GM10248 (cell line): ENCODE measurements at places on chromosomes 13 and 19.

DNA sequence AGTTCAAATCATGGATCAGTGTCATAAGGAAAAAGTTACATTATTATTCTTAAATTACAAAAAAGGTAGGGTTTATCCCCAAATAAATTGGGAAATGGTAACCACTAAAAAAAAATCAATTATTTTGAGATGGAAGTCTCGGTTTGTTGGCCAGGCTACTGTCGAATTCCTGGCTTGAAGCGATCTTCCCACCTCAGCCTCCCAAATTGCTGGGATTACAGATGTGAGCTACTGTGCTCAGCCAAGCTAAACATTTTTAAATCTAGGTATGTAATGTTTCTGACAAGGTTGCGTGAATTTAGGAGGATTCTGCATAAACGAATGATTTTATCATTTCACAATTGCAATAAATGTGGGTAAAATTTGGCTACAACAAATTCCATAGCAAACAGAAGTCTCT lies 2.0 kb downstream of the NAA16 start:
- no peak for DNase-seq

DNA sequence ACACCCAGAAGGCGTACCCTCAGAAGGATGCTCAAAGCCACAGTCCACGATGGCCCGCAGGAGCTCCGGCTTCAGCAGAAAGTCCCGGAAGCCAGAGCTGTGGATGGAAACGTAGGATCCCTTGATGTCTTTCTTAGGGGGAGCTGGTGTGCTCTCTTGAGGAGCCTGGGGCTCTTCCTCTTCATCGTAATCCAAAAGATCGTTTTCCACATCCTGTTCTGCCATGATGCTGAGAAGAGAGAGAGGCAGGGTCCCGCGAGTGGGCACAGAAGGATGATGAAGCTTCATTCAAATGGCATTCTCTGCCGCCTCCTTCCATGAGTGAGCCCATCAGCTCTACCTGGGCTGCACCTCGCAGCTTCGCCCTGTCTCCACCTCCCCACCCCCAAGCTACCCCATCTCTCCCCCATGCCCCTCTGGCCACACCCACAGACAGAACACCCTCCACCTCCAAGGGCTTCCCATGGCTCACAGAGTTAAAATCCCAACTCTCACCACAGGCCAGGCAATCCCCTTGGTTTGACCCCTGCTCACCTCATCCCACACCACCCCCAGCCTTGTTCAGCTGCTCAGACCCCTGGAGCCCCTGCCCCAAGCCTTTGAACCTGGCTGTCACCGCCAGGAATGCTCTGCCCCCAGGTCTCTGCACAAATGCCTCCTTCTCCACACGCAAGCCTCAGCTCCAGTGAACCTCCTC lies 6.0 kb downstream of the DDX39A start:
- DNase-seq = no peak

- peak; percentile 70 for DNase-seq
Measured at GRCh38 chr19:2475018-2475701, 767 bp upstream of the GADD45B start.

DNA sequence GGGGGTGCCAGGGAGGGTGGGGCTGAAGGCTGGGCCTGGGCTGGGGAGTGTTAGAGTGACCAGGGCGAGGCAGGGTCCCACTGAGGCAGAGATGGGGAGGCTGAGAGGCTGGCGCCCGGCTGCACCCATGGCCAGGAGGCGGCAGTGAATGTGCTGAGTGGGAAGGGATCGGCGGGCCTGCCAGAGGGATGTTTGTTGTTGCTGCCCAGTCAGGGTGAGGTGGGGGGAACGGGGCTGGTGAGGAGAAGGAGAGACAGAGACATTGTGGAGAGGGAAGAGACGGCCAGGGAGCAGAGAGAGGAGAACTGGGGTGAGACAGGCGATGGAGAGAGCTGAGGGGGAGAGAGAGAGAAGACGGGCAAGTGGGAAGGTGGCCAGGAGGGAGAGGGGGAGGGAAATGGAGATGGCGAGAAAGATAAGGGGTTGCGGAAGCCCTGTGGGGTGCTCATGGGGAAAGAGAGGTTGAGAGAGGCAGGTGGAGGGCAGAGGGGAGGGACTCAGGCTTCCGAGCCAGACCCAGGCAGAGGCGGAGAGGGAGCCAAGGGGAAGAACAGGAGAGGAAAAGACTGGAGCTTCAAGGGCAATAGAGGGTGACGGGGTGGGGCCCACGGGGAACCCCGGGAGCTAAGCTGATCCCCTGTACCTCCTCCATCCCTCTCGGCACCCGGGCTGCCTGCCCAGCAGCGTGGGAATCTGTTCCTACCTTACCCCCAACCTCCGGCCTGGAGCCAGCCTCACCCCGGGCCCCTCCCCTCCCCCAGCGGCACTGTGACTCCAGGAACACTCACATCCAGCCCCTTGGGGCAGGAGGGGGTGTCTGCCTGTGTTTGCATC lies 690 bp upstream of the B3GNT8 start:
- DNase-seq = peak; percentile 44

DNA sequence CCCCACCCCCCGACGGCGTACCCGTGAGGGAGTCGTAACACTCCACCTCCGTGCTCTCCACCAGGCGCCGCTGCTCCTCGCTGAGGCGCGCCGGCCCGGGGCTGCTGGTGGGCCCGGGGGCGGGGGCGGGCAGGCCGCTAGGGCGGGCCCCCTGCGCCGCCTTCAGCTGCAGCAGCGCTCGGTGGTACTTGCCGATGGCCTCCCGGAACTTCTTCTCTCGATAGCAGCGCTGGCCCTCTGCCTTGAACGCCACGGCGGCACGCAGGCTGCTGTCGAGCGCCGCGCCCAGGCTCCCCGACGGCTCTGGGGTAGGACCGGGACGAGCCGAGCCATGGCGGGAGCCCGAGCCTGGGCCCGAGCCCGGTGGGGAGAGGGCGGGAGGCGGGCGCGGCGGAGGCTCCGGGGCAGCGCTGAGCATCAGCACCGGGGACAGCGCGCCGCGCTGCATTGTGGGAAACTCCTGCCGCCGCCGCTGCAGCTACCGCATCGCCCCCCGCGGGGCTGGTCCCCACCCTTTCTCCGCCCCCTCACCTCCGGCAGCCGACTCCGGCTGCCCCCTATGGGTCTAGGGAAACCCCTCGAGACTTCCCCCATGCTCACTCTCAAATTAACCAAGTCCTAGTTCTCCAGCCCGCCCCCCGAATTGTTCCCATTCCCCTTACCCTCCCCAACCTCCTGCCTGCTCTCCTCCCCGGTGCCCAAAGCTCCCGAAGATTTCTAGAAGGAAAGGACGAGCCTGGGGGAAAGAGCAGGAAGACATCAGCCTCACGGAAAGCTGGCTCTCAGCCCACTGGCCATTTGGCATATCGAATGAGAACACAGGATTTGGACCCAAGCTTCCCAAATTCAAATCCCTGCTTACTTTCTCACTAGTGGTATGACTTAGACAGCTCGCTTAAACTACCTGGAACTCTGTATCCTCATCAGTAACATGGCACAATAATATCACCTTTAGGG lies at the start of gene TTC9B:
Gene TTC9B, minus strand, starts transcription at position 451 of the 957 bp plus-strand sequence. Its CDS starts 3 bp downstream, at position 448.
- DNase-seq = peak; percentile 67

- no peak for DNase-seq
Measured at GRCh38 chr13:68644611-68645010, 1414.5 kb upstream of the PCDH9 start.

DNA sequence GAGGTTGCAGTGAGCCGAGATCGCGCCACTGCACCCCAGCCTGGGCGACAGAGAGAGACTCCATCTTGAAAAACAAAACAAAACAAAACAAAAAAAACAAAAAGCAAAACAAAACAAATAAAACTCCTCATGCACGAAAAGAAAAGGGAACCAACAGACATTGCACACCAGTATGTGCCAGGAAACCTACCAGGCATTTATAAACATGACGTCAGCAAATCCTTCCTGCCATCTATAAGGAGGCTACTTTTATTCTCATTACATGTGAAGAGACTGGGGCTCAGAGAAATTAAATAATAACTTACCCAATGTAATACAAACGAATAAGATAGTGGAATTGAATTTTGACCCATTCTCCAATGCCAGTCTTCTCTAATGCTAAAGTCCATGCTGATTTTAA lies 197.2 kb downstream of the NUFIP1 start:
- DNase-seq = no peak

DNA sequence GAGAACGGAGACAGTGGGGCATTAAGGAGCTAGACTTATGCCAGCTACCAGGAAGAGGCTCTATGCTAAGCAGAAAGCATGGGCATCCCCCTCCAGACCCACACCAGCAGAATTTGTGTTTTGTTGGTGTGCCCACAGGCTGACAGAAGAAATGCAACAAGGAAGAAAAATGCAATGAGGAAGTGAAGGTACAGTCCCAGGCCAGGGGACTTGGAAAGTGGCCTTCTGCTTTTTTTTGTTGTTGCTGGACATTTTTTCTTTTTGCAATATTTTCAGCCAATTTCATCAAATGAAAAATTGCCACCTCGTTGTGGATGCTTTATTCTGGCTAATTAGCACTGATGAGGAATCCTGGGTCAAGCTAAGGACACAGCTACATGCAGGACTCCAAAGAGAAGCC lies 167.7 kb downstream of the TSHZ3 start:
- no peak for DNase-seq

- no peak for DNase-seq
Measured at GRCh38 chr13:107295416-107296140, 727.6 kb upstream of the ARGLU1 start.

GRCh38 chr13:50915565-50915964 lies 6.0 kb downstream of the RNASEH2B start:
- no peak for DNase-seq
